NCI-H748 treated with DMSO at 0.1 percent for 48 hours (cell line): ENCODE measurements at places on chromosomes 11 and 22.

- DNase-seq, result no peak
Observed at GRCh38 chr11:94786264-94787126, 18.3 kb downstream of the AMOTL1 start.

DNA sequence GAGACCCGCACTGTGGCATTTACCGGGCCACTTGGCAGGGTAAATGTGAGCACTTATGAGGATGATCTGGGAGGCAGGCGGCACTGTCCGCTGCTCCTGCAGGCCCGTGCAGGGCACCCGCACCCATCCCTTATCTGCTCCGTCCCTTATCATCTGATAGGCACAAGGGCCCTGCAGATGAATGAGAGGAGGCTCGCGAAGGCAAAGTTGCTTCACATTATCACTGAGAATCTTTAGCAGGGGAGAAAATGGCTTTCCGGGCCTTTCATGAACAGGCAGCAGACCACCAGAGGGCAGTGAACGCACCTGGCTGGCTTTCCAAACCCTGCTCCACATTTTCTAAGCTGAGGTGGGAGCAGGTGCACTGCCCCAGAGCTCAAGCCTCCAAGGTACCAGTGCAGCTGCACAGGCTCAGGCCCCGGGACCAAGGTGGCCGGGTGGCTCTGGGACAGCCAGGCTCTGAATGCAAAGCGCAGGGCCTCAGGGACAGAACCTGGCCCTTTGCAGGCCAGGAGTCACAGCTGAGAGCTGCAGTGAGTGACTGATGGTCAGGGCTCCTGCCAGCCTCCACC is 165.6 kb downstream of the SHANK2 start:
- peak; percentile 19 for DNase-seq

DNA sequence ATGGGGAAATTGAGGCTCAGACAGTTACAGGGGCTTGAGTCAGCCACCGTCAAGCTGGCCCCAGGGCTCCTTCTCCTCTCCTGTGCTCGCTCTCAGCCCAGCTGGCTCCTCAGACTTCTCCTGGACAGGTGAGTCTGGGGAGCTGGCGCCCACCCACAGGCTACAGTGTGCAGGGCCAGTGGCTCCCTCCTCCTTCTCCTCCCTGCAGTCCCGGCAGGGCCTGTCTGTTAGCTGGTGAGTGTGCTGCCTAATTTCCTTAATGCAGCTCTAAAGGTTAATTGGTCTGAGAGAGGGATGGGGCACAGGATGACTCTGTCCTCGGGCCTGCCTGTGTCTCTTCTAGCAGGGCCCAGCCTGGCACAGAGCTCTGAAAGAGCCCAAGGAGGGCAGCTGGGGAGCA is 31.7 kb downstream of the LMO1 start:
- no peak for DNase-seq

- no peak for DNase-seq
Observed at GRCh38 chr11:126817096-126817495, 183.5 kb downstream of the KIRREL3 start.
